GM23248 (cell line): ENCODE measurements at places on chromosomes 4 and X. TPM values are rescaled to one million over a fixed set of nuclear protein-coding genes. Genes with fewer than 3 reads are reported as not detected.

- DNase-seq, result peak; percentile 31
Observed at GRCh38 chr4:114368751-114369150, 229.9 kb upstream of the UGT8 start.

Gene CT45A3
- not detected in 2 replicates for total RNA-seq

Gene CAPN6
- total RNA-seq, result not detected in 2 replicates

DNA sequence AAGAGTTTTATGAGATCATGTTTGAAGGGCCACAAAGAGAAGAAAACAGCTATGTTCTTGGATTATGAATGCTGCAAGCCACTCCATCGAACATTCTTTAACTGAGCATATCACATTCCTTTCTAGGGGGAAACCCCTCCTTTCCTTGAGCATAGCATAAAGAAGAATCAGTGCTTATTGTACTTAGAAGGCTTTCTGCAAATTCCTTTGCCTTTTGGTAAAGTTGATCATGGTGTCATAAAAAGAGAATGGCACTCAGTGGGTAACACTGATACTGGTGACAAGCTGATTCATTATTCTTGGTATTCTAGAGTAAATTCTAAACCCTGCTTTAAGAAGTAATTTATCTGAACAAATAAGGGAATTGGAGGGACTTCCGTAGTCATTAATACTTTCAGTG, 88.5 kb upstream of the GPR34 start:
- DNase-seq, result peak; percentile 43

- DNase-seq, result no peak
Observed at GRCh38 chr4:153531000-153531358, 64.8 kb downstream of the TMEM131L start.

DNA sequence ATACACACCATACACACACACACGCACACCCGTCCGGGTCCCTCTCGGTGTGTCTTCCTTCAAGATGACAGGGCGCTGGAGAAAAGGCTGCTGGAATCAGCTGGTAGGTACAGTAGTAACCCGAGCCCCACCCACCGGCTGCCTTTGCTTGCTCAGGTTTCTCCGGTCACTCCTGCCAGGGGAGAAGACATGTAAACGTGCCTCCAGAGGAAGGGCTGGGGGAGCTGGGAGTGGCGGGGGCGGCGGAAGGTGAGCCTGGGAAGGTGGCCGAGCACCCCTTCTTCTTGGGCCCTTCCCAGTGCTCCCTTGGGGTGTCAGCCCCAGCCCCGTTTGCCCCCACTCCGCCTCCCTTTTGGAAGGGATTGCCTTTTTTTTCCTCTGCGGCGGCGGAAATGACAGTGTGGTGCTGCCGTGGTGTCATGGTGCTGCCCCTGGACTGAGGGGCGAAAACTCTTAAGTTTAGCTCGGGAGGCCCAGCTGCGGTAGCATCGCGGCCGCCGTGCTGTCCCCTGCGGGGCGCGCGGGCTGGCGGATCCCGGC, at the start of gene MID2:
Gene MID2, plus strand, starts transcription at position 169 of the 540 bp plus-strand sequence. CDS start 561 bp downstream, outside the sequence.
- peak; percentile 76 for DNase-seq

- DNase-seq, result peak; percentile 23
Observed at GRCh38 chr4:113646442-113646822, 115.1 kb downstream of the CAMK2D start.

DNA sequence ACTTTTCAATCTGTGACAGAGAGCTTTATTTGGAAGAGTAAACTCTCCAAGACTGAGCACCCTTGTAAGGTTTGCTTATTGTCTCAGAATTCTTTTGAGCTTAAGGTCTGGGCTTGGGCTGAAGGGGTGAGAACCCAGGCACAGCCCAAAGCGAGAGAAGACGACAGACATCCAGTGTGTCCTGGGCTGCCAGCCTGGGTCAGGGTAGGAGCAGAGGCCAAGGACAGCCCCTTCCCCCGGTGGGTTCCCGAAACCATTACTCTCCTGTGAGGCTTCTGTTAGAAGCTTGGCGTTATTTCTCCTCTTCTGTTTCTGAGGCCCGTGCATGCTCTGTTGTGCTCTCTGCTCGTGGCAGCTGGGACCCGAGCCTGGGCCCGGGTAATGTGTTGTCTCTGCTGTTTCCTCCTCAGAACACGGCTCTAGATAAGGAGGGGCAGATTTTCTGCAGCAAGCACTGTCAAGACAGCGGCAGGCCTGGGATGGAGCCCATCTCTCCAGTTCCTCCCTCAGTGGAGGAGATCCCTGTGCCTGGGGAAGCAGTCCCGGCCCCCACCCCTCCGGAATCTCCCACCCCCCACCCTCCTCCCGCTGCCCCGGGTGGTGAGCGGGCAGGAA, 177.5 kb downstream of the DCLK2 start:
- no peak for DNase-seq

Gene MAGED4
- total RNA-seq, result 19.9 and 63.1 TPM in 2 replicates

DNA sequence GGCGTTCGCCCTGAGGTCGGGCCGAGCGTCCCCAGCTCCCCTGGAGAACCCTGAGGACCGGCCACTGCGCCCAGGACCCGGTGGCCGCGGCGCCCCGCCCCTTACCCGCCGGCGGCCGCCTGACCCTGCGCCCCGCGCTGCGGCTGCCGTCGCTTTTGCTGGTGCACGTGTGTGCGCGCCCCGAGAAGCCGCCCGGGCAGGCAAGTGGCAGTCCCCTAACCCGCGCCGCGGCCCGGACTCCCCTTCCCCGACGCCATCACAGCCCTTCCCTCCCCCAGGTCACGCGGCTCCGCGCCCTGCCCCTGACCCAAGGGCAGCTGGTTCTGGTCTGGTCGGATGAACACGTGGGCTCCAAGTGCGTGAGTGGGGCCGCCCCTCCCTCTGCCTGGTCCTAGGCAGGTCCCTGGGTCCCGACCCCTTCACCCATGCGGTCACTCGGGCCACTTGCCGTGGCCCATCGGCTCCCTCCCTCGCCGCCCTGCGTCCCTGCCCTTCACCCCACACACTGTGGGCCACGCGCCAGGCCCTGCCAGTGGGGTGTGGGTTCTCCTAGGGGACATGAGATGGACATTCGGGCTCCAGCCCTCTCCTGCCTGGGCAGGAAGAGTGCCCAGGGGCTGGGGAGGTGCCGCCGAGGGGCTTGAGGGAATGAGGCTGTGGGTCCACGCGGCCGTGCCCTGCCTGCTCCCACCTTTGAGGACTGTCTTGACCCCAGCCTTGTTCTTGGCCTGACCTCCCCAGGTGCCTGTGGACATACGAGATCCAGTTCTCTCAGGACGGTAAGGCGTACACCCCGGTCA, 8.0 kb upstream of the FGFRL1 start:
- no peak for DNase-seq

DNA sequence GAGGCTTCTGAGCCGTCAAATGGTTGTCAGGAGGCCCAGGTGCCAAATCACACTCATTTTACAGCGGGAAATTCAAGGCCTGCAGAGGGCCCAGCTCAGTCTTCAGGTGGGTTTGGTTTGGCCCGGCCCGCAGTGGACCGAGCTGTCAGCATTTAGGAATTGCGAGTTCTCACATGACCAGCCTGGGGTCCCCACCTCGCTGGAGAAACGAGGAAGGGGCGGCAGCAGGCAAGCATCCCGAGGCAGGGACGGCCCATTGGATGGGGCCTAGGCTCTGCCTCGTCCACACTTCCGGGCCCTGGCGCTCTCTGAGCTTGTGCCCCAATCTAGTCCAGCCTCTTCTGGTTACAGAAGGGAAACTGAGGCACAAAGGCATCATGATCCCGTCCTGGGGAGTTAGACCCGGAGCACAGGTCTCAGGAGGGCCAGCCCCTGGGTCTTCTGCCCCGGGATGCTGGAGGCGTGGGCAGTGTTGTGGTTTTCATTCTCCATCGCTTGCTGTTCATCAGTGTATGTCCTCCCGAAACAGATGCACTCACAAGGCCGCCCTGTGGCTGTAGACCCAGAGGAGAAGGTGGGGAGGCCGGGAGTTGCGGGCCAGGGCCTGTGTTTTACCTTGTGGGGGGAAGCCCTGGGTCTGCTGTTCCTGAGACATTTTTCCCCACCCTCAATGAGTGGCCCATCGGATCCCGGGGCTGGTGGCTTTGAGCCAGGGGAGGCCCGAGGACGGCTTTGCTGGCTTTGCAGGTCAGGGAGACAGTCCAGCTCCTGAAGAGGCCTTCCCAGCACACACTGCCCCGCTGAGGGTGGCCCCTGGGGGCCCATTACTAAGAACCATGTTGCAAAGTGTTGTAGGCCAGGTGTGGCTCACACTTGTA, 8.9 kb downstream of the PSAPL1 start:
- no peak for DNase-seq

DNA sequence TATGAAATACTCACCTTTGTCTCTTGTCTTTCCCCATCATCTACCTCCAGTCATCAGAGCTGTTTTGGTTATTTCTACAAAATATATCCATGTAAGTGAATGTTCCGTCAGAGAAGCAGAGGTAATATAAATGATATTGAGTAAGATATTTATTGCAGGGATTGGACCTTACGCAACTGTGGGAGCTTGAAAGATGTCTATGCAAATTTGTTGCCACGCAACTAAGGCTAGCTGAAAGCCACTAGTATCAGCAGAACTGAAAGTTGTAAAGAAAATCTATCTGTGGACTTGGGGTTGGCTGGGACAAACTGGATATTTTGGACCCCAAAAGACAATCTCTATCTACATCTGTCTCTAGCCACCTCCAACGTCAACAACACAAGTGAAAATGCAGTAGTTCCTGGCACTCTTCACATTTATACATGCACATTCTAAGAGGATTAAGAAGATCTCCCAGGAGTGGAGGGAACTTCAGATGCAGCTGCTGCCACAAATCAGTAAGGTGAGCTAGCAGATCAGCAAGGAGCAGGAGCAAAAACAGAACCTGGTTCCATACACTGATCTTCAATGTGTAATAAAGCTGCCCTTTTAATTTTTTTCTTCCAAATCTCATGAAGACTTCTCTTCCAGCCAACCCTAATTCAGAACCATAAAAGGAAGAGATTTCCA, 8.5 kb upstream of the CCSER1 start:
- no peak for DNase-seq

- DNase-seq, result no peak
Observed at GRCh38 chr4:91681544-91681943, 622.2 kb upstream of the GRID2 start.

Gene LRAT
- total RNA-seq, result not detected in 2 replicates

- peak; percentile 69 for DNase-seq
Observed at GRCh38 chr4:16437836-16438235, 211.6 kb upstream of the TAPT1 start.
